ENCODE measurements at places on chromosomes 6 and 20.

- DNase-seq: no peak
These were observed 31.7 kb upstream of the SPAG4 start for GRCh38 chr20:35583636-35584560.

DNA sequence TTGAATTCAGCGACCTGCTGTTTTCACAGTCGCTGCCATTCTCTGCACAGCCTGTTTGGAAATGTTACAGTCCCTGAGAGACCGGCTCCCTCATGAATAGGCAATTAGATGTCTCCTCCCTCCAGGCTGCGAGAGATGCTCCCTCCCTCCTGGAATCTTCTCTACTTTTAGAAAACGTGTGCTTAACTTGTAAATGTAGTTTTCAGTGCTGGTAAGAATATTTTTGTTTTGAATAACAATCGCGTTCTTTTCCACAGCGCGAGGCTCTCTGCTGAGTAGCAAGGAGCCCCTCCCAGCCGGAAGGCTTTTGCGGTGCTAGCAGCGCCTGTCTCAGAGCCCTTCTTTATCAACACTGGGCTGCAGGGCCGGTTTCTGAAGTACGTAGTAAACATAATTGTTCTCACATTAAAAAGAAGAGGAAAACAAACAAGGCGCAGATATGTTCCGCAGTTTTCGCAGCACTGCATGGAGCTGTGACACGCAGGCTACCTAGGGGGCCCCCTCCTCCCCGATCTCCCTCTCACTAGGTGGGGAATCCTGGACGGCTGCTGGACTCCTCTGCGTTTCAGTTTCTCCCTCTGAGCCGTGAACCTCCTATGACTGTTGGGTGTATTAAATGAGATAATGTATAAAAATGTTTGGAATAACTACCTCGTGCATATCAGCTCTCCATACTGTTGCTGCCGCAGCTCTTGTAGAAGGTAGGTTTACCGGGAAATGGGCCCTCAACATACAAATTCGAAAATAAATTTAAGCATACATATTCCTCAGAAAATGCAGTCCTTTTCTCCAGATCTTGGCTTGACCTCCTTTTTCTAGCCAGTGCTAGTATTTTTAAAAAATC, 79.0 kb upstream of the SPACA1 start:
- DNase-seq: no peak

DNA sequence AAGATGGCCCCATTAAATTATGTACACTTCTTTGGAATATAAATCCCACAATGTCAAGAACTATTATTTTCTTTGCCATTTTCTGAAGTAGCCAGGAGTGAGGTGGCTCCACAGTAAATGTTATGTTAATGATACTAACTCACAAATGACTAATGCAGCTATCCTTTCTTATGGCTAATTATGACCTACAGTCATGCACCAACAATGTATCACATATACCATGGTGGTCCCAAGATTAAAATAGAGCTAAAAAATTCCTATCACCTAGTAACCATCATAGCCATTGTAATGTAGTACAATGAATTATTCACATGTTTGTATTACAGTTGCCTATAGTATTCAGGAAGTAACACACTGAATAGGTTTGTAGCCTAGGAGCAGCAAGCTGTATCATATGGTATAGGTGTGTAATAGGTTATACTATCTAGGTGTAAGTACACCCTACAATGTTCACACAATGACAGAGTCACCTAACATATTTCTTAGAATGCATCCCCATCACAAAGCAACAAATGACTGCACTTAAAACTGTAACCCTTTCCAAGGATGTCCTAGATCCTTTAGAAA, 15.3 kb downstream of the ECHDC1 start:
- no peak for DNase-seq

DNA sequence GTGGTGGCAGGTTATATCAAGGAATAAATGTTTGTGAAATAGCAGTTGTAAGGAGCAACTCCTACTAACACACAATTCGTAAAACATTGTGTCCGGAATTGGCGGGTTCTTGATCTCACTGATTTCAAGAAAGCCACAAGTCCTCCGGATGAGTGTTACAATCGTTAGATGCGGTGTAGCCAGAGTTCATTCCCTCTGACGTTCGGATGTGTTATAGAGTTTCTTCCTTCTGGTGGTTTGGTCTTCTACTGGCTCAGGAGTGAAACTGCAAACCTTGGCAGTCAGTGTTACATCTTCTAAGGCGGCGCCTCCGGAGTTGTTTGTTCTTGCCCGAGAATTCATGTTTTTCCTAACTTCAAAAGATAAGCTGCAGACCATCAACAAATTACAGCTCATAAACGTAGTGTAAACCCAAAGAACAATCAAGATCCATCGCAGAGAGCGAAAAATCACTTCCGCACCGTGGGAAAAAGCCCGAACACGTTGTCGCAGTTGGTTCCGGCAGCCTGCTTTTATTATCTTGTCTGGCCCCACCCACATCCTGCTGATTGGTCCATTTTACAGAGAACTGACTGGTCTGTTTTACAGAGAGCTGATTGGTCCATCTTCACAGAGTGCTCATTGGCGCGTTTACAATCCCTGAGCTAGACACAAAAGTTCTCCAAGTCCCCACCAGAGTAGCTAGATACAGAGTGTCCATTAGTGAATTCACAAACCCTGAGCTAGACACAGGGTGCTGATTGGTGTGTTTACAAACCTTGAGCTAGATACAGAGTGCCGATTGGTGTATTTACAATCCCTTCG, 58.2 kb downstream of the TRIM27 start:
- DNase-seq: no peak

GRCh38 chr6:15274692-15275387, 29.0 kb downstream of the JARID2 start:
- no peak for DNase-seq

GRCh38 chr6:3284436-3284876, 25.7 kb downstream of the PSMG4 start:
- no peak for DNase-seq

DNA sequence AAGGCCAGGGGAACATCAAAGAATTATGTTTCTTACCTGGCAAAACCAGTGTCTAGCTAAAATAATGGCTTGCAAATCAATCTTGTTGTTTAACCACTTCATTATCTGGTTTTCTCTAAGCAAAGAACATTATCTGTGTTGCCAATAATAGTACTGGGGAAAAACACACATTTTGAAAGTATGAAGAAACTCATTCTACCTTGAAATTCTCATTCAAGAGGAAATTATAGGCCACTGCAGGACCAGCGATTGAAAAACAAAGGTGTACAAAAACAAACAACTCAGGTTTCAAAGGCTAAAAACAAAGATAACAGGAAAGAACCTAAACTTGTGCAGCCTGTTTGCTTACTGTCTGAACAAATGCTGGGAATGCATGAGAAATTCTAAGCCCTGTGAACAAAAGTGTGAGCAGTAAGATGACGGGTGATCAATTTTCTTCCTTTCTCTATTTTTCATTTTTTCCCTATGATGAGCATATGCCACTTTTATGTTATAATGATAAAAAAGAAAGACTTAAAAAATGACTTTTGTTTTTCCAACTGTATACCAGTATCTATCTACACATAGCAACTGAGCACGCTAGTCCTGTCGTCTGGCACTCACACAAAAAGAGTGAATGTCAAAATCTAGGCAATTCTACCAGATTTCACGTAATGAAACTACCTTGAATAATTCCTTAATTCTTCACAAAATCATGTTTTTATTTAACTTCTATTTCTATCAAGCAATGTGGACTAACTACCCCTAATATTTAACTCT, 117.9 kb downstream of the SGK1 start:
- no peak for DNase-seq
